CD4-positive, alpha-beta T cell treated with Interleukin-10 for 1 hour (primary cell): ENCODE measurements at places on chromosomes 3 and 15.

- DNase-seq: no peak
Measured at GRCh38 chr3:131630097-131630496, 127.3 kb upstream of the MRPL3 start.

GRCh38 chr3:133629146-133629545 lies 32.6 kb downstream of the TOPBP1 start:
- DNase-seq: no peak

GRCh38 chr3:70855149-70855548 lies 542.7 kb upstream of the MDFIC2 start:
- DNase-seq: no peak

DNA sequence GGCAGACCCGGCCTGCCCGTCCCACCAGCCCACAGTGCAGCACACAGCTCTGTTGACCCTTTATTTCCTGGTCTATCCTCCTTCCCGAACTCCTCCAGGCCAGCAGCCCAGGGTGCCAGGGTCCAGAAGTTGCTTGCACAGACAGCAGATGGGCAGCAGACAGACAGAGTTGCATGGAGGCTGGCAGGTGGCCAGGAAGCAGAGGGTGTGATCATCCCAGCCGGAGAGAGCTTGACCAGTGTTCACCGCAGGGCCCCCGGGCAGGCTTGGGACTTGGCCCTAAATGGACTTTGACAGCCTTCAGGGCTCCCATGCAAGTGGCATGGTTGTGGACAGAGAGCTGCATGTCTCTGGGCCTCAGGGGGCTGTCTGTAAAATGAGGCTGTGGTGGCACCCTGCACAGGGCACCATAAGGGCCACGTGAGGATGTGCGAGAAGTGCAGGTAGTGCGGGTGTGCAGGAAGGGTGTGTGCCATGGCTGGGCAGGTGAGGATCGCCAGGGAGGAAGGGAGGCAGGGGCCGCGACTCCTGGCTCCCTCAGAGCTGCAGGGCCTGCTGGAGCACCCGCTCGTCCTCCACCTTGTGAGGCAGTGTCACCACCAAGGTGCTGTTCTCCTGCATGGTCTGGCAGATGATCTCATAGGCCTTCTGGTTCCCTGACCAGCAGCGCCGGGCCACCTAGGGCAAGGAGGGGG lies 6.3 kb upstream of the ZXDC start:
- no peak for DNase-seq

DNA sequence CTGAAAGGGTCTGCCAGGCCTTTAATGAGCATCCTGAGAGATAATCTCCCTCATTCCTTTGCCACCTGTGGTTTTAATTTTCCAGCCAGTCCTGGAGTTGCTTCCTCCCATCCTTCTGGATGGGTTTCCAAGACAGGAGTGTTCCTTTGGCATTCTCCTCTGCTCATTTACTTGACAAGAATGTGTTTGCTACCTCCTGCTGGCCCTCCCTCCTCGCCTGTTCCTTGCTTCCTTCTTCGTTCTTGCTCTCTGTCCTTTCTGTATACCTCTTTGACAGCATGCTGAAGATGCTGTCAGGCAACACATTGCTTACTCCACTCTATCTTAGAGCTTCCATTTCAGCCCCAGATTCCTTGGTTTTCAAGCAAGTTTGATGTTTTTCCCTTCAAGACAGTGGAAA lies 46.0 kb downstream of the ERC2 start:
- DNase-seq: no peak

DNA sequence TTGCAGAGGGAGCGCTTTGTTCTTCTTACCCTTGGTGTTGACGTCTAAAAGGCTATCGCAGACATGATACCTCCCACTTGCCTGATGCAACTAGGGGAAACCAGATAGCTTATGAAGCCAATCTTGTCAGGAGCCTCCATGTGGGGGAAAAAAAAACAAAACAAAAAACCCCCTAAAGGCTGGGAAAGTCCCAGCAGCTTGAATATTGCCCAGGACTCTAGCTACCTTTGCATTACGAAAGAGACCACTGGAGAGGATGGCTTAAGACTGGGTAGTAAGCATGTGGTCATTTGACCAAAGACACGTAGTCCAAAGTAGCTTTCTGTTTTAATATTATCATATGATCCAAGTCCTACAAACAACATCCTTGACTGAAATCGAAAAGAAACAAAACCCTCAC lies 120.7 kb upstream of the WNT5A start:
- DNase-seq: no peak

DNA sequence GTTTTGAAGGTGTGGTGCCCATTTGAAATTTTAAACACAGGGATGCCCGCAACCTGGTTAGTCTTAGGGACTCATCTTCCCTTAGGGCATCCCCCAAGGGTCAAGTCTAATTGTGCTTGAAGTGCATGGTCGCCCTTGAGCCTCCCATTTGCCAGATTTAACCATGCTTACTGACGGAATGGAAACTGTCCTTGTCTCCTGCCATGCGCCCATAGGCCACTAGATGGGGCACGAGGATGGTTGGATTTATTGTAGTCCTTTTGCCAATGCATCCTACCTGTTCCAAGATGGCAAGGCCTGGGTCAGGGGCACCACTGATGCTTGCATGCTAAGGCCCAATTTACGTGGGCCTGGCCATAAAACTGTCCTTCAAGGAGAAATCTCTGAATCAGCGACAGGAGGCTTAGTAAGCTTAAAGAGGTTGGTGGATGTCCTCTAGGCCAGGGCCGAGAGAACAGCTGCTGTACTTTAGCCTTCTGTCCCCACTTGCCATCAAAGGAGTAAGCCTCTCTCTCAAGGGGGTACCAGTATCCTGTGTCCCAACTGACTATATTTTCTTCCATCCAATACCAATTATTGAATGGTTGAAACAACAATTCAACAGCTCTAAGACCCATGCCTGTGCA lies 355.4 kb downstream of the OTOL1 start:
- DNase-seq: no peak

DNA sequence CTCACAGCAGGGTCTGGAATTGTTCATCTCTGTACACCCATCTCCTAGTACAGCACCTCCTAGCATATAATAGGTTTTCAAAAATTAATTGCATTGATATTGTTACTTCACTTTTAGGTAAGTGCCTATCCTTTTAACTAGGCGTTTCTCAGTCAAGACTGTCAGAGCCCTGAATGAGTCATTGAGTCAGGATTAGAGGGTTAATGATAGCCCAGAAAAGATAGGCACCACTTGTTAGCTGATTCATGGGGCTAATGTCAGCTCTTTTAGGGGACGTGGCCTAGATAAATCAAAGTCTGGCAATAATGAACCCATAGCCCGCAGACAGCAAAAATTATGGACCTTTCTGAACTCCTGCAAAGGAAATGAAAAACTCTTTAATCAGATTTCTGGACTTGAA lies 42.9 kb downstream of the TIMP4 start:
- DNase-seq: no peak

- DNase-seq: peak; percentile 93
Measured at GRCh38 chr3:14431917-14432834, 29.8 kb downstream of the SLC6A6 start.

DNA sequence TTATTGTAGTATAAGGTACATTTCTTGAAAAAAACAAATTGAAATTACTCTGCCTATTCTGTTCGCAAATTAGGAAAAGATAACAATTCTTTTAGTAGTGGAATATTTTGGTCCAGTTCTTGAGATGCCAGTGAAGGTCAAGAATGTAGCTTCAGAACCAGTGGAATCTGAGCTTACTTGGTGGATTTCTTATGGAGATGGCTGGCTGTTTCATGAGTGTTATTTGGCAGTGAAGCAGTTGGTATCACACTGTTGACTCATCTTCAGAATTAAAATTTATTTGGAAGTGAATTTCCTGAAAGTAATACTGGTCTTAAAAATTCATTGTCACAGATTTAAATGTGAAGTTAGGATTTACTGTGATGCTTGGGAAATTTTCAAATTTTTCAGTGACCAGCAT lies 19.1 kb downstream of the RNF13 start:
- no peak for DNase-seq

DNA sequence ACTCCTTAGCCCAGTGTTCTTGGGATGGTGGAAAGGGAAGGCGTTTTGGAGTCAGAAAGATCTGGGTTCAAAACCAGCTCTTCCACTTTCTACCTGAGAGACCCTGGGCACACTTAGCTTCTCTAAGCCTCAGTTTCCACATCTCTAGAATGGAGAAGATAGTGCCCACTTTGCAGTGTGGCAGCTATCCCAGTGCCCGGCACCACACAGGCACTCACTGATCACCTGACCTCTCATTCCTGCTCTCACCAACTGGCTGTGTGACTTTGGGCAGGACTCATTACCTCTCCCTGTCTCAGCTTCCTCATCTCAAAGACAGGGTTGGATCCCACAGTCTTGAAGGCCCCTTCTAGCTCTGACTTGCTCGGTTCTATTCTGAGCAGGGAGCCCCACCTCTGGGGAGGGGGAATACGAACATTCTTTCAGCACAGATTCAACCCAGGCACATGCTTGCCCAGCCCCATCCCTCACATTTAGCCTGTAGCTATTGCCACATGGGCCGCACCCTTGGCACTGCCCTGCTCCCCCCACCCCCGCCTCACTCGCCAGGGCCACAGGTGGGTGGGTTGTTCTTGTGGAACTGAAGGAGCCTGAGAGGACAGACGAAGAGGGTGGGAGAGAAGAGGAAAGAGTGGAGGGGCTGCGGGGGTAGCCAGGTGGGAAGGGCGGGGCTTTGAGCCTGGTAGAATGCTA lies 39.2 kb downstream of the EPHB3 start:
- no peak for DNase-seq

GRCh38 chr3:20310629-20311028 lies 124.6 kb upstream of the SGO1 start:
- no peak for DNase-seq

DNA sequence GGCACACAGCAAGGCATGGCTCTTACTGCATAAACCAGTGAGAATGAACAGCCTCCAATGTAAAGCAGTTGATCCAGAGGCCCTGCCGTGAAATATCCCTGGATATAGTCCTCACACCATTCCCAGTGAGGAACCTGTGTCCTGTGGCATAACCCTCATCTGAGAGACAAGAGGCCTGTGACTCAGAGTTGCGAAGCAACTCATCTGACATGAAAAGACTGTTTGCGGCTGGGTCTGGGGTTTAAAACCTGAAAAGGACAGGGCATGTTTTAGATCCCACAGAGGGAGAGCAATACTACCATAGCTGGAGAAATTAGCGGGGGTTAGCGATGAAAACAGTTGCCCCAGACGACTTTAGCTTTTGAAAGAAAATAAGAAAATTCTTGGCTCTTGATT lies 165.3 kb upstream of the BHLHE40 start:
- DNase-seq: no peak

DNA sequence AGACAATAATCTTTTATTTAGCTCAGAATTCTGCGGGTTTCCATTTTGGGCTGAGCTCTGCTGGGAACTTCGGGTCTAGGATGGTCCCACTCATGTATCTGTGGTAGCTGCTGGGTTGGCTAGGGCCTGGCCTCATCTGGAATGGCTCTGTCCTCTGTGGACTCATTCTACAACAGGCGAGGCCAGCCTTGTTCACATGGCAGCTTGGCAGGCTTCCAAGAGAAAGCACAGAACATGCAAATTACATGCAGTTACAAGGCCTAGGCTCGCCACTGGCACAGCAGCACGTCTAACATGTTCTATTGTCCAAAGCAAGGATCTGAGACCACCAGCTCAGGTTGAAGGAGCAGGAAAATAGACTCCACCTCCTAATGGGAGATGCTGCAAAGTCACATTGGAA lies 431.4 kb downstream of the PDCD6IP start:
- no peak for DNase-seq

- no peak for DNase-seq
Measured at GRCh38 chr3:58241306-58242044, 3.9 kb downstream of the ABHD6 start.

DNA sequence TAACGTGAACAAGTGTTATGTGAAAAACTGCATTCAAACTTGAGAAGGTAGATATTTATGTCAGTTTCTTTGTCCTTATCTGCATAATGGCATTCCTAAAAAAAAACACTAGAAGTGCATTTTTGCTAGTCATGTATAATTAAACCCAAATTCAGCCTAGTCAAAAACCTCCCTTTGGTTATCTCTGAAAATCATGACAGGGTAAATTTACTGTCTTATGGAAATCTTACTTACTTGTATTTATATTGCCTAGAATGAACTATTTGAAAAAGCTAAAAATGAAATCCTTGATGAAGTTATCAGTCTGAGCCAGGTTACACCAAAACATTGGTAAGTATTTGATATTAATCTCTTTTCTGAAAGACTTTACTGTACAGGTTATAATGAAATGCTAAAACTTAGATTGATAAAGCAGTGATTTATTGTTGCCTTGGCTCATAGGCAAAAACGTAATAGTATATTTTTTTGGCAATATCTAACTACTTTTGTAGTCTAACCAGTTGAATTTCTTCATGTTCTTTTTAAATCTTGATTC lies 55.6 kb downstream of the OPA1 start:
- DNase-seq: no peak

DNA sequence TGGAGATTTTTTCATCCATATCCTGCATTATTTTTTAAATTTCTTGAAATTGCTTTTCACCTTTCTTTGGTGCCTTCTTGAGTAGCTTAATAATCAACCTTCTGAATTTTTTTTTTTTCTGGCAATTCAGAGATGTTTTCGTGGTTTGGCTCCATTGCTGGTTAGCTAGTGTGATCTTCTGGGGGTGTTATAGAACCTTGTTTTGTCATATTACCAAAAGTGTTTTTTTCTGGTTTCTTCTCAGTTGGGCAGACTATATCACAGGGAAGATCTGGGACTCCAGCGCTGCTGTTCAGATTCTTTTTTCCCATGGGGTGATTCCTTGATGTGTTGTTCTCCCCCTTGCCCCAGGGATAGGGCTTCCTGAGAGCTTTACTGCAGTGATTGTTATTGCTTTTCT lies 23.8 kb upstream of the TIGIT start:
- no peak for DNase-seq

DNA sequence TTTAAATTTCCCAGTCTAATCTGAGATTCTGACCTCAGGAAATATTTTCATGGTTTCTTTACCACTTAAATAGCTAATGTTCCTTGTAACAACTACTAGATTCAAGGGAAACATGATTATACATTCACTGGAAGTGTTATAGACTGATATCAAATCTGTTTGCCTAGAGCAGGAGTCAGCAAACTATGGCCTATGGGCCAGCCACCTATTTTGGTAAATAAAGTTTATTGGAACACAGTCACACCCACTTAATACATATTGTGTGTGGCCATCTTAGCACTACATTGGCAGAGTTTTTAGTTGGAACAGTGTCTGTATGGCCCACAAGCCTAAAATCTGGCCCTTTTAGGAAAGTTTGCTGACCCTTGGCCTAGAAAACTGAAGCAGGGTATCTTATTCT lies 50.1 kb downstream of the GLCE start:
- DNase-seq: no peak

DNA sequence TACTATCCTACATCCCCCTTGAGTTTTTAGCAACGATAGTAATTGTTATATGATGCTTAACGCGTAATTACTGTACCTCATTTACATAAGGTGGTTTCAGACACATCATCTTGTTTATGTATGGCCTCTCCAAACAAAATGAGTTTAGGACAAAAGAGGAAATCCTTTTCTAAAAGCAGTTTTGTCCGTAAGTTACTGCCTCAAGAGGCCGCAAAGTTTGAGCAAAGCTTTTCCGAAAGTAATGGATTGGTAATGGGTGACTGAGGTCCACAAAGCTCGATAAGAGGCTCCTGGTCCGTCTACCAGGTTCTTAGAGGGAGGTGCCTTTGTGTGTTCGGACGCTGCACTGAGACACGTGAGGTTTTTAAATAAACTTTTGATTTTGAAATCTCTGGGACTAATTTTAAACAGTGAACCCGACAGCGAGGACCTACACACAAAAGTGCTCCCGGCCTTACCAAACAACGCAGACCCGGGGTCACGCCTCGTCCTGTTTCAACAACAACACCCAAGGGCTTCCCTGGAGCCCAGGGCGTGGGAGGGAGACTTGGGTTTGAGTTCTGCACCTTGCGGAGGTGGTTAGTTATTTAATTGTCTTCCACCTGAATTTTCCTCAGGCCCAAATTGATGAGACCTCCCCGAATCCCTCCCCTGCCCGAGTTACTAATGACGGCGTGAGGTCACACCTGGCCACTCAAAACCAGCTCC lies 456 bp upstream of the C15orf61 start:
- DNase-seq: no peak
